ENCODE measurements at places on chromosomes 5 and 9.

DNA sequence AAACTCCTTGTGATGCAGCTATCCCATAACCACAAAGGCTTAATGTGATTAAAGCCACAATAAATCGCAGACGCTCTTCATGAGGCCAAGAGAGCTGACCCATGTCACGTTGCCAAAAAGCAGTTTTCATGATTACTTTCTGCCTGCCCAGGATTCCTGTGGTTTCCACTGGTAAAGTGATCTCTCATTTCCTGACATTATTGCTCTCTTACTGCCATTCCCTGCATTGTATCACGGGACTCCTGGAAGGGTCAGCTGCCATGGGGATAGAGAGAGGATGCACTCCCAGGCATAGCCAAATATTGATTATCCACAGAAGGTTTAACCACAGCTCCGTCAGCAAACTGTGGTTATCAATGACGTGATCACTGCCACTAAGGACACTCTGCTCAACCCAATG, 103.8 kb upstream of the SLC1A3 start:
- no peak for DNase-seq

DNA sequence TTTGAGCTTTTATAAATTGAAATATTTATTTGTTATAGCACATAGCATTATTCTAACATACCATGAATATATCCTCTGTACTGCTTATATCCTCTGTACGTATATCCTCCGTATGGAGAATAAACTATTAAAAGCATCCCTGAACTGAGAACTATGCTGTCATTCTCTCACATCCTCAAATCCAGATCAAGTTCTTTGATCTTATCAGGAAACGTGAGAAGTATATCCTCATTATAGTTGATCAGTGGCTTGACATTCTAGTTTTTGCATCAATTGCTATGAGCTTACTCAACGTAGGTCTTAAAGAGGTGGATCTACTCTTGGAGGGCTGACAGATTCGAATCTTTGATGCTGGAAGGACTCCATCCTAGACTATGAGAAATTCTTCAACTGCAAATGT, 37.4 kb downstream of the IL7R start:
- DNase-seq = no peak

- DNase-seq = no peak
These were observed 57.4 kb upstream of the PLPP6 start for GRCh38 chr9:4604678-4605095.

- no peak for DNase-seq
These were observed 2052.0 kb upstream of the C9orf72 start for GRCh38 chr9:29625292-29625731.

DNA sequence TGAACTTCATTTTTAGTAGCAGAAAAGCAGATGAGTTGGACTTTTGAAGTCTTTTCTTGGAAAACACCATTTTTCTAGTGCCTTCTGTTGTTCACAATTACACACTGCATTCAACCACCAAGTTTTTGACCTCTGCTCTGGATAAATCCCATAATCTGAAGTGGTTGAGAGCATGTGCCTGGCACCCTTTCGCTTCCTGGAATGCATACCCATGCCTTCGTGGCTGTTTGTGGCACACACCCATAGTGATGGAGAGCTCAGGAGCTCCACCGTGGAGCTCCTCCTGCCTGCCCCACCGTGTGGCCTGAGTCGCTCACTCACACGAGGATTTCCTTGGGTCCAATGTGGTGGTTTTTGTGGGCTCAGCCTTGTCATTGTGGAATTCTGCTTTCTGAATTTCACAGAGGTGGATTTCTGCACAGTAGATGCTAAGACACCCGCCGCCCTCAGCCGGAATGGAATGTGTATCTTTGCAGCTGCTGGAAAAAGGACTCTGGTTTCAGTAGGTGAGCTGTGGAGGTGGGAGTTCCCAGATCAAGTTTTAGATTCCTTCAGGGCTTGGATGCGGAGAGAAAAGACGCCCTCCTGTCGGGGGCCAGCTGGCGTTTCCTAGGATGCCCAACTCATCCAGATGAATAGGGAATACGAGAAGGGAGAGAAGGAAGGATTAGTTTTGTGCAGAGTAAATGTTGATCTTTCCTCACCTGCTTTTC, 500.4 kb downstream of the IRX1 start:
- DNase-seq = no peak

GRCh38 chr9:7265181-7265580, 507.4 kb downstream of the KDM4C start:
- DNase-seq = no peak

GRCh38 chr9:112404508-112404932, 24.6 kb downstream of the HSDL2 start:
- DNase-seq = no peak

GRCh38 chr5:173833196-173833985, 54.8 kb upstream of the CPEB4 start:
- DNase-seq = no peak

DNA sequence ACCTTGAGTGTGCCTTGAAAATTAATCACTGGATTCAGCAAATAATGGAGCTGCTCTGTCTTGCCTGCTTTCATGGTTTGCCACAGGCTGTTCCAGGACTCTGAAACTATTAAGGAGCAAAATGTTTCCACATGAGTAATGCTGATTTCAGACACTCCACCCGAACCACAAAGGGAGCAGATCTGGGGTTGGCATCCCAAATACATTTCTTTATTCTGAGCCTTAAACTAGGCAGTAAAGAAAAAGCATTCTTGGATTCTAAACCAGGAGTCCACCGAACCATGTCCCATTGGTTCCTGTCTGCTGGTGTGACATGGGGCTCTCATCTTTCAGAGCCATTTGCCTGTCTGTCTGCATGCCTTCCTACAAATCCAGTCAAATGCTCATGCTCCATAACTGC, 10.1 kb upstream of the C1QTNF3 start:
- no peak for DNase-seq

GRCh38 chr5:142472306-142472951, 147.6 kb upstream of the SPRY4 start:
- no peak for DNase-seq

DNA sequence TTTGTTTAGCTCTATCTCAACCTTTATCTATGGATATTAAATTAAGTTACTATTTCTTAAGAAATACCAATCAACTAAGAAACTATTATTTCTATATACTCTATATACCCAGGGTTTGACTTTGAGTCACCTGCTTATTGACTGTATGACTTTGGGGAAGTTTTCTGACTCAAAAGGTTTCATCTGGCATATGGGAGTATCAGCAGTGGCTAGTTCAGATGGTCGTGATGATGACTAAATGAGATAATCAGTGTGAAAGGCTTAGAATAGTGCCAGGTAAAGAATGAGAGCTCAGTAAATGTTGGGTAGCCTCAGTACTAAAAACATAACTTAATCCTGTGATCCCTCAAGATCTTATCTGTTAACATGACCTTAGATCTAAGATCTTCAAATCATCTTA, 179.7 kb upstream of the ISL1 start:
- no peak for DNase-seq

GRCh38 chr5:150124111-150124557, 31.5 kb downstream of the PDGFRB start:
- no peak for DNase-seq

- no peak for DNase-seq
These were observed 244.7 kb upstream of the GRAMD2B start for GRCh38 chr5:126178521-126178920.

DNA sequence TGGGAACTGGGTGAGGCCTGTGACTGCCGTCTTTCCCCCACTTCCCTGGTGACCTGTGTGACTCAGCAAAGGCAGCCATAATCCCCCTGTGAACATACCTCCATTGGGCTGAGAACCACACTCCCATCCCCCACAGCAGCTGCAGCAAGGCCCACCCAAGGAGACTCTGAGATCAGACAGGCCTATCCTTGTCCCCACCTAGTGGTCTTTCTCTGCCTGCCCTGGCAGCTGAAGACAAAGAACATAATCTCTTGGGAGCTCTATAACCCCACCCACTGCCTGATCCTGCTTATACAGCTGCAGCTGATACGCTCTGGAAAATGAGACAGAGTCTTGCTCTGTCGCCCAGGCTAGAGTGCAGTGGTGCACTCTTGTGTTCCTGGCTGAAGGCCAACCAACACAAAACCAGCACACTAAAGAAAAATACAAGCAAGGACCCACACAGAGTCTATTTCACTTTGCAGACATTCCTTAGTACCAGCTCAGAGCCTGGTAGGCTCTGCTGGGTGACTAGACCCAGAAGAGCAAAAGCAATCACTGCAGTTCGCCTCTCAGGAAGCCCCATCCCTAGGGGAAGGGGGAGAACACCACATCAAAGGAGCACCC, 106.7 kb downstream of the MCTP1 start:
- DNase-seq = no peak

- DNase-seq = no peak
These were observed 100.8 kb upstream of the PITX1 start for GRCh38 chr5:135134691-135135381.

GRCh38 chr5:11801061-11801460, 103.2 kb downstream of the CTNND2 start:
- no peak for DNase-seq

DNA sequence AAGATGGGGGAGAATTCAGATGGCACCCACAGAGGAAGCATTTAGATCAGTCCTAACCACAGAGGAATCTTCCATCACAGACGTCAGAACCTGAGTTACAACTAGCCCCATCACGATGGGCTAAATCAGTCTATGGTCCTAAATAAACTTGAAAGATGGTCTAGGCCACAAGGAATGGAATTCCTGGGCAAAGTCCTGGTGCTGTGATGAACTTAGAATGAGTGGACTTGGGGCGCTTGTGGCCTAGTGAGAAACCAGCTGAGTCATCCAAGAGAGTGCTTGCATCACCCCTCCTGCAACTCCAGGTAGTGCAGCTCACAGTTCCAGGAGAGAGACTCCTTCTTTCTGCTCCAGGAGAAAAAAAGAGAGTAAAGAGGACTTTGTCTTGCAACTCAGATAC, 722.9 kb upstream of the RGMB start:
- DNase-seq = no peak

GRCh38 chr9:136857166-136857565, 5.0 kb downstream of the MAMDC4 start:
- no peak for DNase-seq

DNA sequence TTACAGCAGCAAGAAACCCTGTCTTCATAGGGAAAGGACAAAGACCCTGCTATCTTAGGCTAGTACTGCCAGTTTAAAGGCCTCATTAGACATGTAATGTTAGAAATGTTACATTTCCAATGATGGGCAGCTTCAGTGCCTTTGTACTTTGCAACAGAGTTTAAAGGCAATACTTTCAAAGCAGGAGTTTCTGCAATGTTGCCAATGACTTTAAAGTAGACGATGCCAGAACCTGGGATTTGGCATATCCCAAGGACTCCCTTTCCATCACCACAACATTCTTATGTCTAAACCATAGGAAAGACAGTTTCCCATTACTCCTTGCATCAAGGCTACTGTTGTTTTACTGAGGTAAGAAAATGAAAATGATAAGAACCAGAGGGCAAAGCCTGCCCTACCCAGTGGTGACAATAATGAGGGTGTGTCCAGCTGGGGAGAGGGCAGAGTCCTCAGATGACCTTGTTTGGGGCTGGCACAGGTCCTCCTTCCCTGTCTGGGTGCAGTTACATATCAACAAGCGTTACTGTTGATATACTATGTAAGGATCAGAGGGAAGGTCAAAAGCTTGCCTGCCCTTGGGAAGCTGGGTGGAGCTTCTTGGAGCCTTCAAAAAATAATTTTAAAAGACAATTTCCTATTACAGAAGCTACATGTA, 27.5 kb upstream of the MLANA start:
- DNase-seq = no peak

GRCh38 chr9:115921301-115921700, 232.3 kb upstream of the PAPPA start:
- no peak for DNase-seq

- peak; percentile 41 for DNase-seq
These were observed 3.9 kb downstream of the SLC6A3 start for GRCh38 chr5:1441166-1441865.

DNA sequence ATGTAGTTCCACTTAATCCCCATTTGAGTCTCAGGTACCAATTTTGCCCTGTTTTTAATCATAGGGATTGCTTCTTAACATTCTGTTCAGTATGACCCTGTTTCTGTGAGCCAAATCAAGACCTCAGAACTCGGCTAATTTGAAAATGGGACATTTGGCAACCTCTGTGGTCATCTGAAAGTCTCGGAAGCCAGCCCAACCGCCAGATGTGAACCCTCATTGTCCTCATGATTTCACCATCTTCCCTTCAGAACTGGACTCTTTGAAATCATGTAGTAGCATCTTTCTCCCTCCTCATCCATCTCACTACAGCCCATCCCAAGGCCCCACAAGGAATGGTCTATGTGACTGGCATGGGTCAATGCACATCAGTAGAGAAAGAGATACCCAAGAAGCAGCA, 88.9 kb downstream of the S1PR3 start:
- no peak for DNase-seq

Measured in left forelimb (tissue), 1 donor.